ENCODE measurements at places on chromosomes 2 and 18. TPM values are rescaled to one million over a fixed set of nuclear protein-coding genes. Genes with fewer than 3 reads are reported as not detected.

- no peak for DNase-seq
Measured at GRCh38 chr2:20169796-20170703, 54.9 kb downstream of the SDC1 start.

GRCh38 chr2:97699765-97700444 is 13.5 kb upstream of the ZAP70 start:
- DNase-seq: peak; percentile 50

GRCh38 chr2:45379399-45380087 is 231.5 kb downstream of the SRBD1 start:
- DNase-seq: no peak

DNA sequence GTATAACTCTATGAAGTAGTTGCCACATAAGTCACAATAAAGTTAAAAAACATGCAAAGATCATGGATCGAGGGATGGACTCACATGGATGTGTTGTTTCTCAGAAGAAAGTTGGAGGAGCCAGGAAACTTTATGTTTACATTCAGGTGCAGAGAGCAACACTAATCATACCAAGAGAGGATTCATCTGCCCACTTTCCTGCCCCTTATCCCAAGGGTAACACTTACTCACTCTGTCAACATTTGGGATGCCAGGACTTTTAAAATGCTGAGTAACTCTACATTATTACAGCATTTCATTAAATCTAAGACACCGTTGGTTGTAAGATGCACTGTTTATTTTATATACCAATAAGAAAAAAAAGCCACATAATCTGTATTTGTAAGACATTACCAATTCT is 170.4 kb downstream of the KCNE4 start:
- peak; percentile 77 for DNase-seq

DNA sequence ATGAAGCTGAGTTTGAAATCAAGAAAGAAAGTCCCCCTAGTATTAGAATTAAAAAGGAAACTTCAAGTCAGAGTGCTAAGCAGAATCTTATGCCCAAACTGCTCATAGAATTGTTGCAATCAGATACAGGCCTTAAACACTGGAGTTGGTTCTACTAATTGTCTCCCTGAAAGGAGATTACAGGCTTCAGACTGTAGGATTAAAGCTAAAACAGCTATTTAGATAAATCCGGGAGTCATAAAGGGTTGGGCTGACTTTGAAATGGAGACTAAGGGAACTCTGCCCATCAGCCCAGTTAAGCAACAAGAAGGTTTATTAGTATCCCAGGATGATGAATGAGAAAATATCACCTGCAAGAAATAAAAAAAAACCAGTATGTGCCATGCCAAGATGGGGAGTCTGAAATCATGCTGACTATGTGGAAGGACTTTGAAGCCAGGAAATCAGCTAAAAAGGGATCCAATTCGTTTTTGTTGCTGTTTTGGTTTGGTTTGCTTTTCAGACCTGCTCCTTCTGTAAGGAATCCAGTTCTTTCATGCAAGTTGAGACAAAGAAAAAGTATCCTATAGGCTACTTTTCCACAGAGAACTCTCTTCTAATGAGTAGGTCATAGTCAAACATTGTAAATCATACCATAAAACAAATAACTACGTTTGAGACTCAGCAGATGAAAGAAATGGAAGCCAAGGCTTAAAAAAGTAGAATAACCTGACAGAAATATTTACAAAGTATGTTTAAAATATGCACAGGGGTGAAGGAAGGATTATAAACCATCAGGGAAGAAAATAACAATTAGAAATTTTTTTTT is 37.6 kb upstream of the MSTN start:
- DNase-seq: no peak

DNA sequence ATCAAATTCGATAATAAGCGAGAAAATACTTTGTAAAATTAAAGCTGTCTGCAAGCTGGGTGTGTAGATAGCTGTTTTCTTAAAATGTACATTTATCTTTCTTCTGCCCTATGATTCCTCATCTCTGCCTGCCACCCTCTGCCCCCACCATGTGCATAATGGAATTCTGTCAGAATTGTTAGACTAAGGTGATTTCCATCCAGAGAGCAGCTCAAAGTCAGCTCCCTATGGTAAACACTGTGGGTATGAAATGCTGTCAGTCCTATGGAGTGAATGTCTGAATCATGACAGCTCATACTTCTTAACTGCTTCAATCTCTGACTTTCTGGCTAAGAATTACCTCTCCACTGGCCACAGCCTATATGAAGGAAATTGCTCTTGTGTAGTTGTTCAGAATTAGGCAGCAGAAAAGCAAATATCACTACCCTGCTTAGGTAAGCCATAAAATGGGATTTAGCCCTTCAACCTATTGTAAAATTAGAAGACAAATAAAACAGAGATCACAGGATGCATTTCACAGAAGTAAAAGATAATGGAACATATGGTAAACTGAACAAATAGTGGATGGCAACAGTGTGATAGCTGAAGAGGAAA is 137.7 kb downstream of the CD8B2 start:
- no peak for DNase-seq

GRCh38 chr2:25558262-25558661 is 115.1 kb downstream of the DTNB start:
- DNase-seq: peak; percentile 79

DNA sequence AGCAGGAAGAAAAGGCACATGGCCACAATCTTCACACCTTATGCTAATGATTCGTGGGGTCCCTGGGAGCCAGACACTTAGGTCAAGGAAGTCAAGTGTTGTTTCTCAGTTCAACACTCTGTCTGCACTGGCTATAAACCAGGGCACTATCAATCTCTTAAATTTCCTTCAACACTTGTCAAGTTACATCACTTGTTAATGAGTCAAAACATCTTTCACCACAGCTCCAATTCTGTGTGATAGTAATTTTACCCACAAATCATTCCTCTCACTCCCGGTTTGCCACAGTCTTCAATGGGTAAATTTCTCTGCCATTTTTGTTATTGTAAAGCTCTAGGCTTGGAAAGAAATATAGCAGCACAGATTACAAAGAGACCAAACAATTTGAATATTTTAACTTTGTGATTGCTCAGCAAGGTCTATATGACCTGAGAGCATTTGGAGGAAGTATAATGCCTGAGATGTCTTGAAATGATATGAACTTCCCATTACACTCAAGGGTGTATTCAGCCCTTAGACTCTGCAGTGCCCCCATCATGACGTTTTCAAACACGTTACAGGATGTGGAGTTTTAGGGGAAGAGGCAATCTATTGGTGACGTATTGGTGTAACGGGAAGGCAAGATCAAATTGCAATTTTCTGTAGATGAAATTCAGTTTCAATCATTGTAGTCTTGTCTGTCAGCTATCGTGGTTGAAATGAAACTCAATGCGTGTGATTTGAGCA is 78.7 kb downstream of the ICOS start:
- no peak for DNase-seq

- no peak for DNase-seq
Measured at GRCh38 chr2:74555610-74556103, 1.1 kb downstream of the DOK1 start.

DNA sequence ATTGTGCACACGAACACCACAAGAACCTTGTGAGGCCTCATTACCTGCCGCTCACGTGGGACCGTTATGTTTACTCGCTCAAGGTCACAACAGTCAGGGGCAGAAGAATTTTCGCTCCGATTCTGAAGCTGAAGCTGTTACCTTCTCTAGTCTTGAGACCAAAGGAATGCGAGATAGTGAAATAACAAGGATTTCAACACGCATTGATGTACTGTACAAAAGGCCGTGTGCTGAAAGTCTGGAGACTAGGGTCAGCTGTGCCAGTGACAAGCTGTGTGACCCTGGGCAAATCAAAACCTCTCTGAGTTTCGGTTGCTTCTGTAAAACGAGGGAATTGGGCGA is 583 bp downstream of the NEMP2 start:
- no peak for DNase-seq

- DNase-seq: no peak
Measured at GRCh38 chr2:222701233-222701632, 29.8 kb downstream of the MOGAT1 start.

- DNase-seq: no peak
Measured at GRCh38 chr2:64065516-64065915, 46.3 kb upstream of the VPS54 start.

DNA sequence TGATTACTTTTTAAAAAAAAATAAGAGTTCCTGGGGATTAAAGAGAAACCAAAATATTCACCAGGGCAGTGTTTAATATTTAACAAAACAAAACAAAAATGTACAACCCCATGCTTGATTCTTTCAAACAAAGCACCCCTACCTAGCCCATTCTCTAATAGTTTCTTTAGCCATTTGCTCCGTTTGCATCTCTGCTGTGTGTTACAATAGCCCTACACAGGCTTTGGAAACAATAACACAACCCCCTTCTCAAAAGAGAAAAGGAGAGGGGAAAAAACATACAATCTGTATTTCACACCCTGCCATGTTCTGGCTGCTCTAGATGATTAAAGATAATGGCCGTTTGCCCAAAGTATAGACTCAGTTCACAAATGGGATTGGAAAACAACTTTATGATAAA is 302.9 kb downstream of the CPS1 start:
- DNase-seq: no peak

DNA sequence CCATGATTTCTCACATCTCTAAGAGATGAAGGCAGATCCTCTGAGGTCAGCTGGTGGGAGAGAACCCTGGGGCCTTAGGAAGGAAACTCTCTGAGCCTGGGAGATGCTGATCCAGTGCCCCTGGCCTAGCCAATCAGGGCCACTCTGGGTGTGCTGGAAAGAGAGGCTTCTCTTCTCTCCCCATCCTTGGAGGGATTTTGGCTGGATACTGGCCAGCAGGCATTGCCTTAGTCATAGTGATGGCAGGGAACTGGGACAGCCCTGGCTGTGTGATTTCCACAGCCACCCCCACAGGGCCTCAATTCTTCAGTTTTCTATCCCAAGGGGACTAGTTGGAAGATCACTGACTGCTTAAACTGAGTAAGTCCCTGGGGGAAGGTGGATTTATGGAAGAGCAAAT is 26.6 kb upstream of the PLB1 start:
- DNase-seq: peak; percentile 38

DNA sequence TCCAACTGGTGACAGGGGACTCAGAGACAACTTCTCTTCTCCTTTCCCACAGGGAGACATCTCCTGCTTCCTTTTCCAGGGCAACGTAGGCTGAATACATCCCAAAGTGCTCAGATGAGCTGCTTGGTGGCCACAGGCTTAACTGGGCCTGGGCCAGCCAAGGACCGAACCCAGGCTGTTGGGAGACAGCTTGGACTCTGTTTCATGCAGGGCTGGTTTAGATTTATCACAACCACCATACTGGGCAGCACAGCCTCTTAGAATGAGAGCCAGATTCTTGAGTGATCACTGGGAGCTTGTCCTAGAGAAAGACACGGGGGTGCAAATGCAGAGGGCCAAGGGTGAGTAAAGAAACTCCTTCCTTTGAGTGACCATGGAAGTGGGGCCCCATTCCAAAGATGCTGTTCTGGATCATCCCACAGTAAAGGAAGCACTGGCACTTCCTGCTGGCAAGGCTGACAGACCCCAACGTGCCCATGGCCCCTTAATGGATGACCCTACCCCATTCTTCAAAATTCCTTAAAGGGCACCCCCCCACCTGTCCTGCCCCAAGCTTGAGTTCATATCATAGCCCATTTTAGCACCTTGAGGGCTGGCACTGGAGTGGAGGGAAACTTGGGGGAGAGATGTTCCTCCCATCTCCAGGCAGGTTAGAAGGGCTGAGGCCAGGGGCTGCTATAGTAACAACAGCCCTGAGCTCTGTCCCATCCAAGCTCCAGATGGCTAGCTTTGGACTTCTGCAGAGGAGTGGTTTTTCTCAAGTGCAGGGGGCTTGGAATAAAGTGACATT is 84.1 kb downstream of the CAPN13 start:
- no peak for DNase-seq

- DNase-seq: peak; percentile 45
Measured at GRCh38 chr2:208250388-208250787, 4.5 kb downstream of the IDH1 start.

GRCh38 chr2:168685600-168686451 is 116.6 kb upstream of the NOSTRIN start:
- DNase-seq: no peak

GRCh38 chr2:135909976-135910375 is 33.7 kb upstream of the MCM6 start:
- no peak for DNase-seq

GRCh38 chr2:97963079-97963406 is 32.7 kb downstream of the TMEM131 start:
- no peak for DNase-seq

GRCh38 chr18:28189400-28190239 is 12.7 kb upstream of the CDH2 start:
- DNase-seq: peak; percentile 49

Gene BIN1
- 36.3 TPM for total RNA-seq

Gene TUBA3E
- total RNA-seq: not detected

Gene GAD1
- total RNA-seq: 3.0 TPM

Gene AGAP1
- total RNA-seq: 8.7 TPM

Gene CTDP1
- total RNA-seq: 11.2 TPM

Gene OSBPL1A
- 19.1 TPM for total RNA-seq

Gene EFR3B
- 0.02 TPM for total RNA-seq

Gene RAB11FIP5
- 19.4 TPM for total RNA-seq

Gene SLC4A3
- 2.6 TPM for total RNA-seq

Gene FER1L5
- not detected for total RNA-seq

Gene PXDN
- total RNA-seq: 115 TPM

Gene GKN1
- not detected for total RNA-seq

Gene STARD6
- total RNA-seq: not detected

Gene ADGRF3
- 0.12 TPM for total RNA-seq

Gene IRS1
- total RNA-seq: 12.6 TPM

Gene TUBA4B
- not detected for total RNA-seq
